CD4-positive, alpha-beta T cell treated with Interferon gamma for 1 hour (primary cell): ENCODE measurements at places on chromosomes 7 and 10.
A peak's percentile ranks its signal among the peaks of the same experiment; 100 is the strongest.

DNA sequence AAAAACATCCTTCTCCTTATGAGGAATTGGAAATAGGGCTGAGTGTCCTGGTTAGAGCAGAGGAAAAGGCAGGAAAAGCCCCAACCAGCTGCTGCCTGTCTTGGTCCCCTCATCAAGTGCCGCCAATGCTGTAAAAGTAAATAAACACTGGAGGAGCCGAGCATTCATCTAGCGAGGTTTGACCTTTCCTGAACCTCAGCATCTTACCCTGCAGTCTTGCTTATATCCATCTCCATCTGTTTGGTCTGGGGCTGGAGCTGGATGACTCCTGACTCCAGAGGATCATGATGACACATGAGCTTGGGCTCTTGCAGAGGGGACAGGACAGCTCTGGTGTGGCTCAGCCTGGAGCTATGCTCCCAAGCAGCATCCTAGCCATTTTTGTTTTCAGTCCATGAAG is 501.1 kb downstream of the TNS3 start:
- no peak for DNase-seq

DNA sequence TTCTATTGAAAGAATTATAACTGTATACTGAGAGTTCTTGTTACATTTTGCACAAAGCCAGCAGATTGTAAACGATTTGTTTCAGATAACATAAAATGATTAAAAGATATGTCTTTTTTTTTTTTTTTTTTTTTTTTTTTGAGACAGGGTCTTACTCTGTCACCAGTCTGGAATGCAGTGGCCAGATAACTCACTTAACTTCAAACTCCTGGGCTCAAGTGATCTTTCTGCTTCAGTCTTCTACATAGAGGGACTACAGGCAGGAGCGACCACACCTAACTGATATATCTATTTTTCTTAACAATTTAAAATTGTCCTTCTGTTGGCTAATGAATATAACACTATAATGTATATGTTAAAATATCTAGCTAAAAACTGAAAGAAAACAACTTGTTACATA is 317.3 kb upstream of the CACNA2D1 start:
- no peak for DNase-seq

GRCh38 chr7:120813546-120814252 is 44.2 kb downstream of the TSPAN12 start:
- DNase-seq, result no peak

DNA sequence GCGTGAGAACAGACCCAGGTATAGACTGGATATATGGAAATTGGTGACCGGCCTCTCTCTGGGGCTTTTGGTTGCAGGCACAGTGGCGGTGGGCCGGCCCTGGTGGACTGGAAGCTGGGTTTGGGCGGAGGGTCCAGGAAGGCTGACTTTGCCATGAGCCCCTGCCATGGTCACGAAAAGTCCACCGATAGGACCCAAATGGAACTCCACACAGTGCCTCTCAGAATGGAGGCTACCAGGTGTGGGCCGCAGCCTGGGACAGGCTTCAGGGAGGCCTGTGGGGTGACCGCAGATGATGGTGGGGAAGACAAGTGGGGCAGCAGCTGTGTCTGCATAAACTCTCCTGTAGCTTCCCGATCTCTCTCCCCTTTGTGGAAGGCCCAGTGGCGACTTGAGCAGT is 123.2 kb downstream of the DNAJB6 start:
- no peak for DNase-seq

DNA sequence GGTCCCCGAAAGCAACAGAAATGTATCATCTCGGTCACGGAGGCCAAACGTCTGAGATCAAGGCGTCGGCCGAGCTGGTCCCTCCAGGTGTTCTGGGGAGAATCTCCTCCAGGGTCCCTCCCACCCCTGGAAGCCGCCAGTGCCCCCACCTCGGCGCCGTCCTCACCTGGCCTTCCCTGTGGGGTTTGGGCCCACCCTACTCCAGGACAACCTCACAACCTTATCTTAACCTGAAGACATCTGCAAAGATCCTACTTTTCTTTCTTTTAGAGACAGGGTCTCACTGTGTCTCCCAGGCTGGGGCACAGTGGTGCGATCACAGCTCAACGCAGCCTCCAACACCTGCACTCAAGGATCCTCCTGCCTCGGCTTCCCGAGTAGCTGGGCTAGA is 33.4 kb downstream of the ADAP1 start:
- DNase-seq, result no peak

DNA sequence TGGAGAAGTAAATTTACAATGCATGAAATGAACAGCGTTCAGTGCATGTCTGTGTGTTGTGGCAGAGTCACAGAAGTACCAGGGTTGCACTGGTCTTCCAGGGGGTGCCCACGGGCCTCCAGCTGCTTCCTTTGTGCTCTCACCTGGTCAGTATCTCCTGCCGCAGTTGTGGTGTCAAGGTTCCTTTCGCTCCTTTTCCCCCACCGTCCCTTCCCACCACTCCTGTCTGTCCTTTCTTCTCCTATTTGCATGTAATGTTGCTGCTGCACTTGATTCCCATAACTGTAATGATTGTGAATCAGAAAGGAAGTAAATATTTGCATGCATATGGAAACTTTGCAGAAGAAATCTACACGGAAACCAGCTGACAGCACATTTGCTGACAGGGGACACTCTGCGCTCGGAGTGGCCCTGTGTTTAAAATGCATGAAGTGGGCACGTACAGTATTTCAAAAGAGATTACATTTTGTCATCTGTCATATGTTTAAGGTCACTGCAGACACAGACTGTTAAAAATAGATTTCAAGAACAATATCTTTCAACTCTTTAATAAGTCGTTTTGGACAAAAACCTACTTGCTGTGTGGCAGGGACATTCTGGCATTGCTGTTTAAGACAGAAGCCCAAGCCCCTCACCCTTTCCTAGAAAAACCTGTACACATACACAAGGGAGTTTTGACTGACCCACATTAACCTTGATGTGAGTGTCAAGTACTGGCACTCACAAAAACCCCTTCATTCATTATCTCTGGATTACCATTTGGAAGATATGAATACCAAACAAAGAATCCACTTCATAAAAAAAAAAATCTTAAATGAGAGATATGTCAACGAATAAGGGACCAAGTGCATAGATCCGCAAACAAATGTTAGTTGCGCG is 336.7 kb upstream of the KLF6 start:
- peak; percentile 52 for DNase-seq

GRCh38 chr7:41139789-41140188 is 563.1 kb downstream of the INHBA start:
- DNase-seq, result no peak

- no peak for DNase-seq
Observed at GRCh38 chr7:262251-262572, 27.8 kb upstream of the FOXL3 start.

- DNase-seq, result no peak
Observed at GRCh38 chr7:102434039-102434486, 688 bp downstream of the ORAI2 start.

- DNase-seq, result no peak
Observed at GRCh38 chr10:718143-718700, 28.8 kb upstream of the DIP2C start.

- DNase-seq, result no peak
Observed at GRCh38 chr10:108521827-108522492, 1357.5 kb upstream of the SORCS1 start.

- no peak for DNase-seq
Observed at GRCh38 chr10:124211921-124212320, 118.5 kb upstream of the CHST15 start.

- no peak for DNase-seq
Observed at GRCh38 chr7:116139007-116139406, 71.3 kb upstream of the TES start.

GRCh38 chr7:71517940-71518699 is 386.2 kb downstream of the GALNT17 start:
- DNase-seq, result no peak

GRCh38 chr10:3812141-3812540 is 27.1 kb upstream of the KLF6 start:
- no peak for DNase-seq

GRCh38 chr7:40288827-40289226 is 154.0 kb downstream of the SUGCT start:
- DNase-seq, result no peak

GRCh38 chr7:3453398-3453797 is 152.3 kb downstream of the SDK1 start:
- DNase-seq, result no peak

- no peak for DNase-seq
Observed at GRCh38 chr7:42461537-42461936, 224.5 kb upstream of the GLI3 start.

DNA sequence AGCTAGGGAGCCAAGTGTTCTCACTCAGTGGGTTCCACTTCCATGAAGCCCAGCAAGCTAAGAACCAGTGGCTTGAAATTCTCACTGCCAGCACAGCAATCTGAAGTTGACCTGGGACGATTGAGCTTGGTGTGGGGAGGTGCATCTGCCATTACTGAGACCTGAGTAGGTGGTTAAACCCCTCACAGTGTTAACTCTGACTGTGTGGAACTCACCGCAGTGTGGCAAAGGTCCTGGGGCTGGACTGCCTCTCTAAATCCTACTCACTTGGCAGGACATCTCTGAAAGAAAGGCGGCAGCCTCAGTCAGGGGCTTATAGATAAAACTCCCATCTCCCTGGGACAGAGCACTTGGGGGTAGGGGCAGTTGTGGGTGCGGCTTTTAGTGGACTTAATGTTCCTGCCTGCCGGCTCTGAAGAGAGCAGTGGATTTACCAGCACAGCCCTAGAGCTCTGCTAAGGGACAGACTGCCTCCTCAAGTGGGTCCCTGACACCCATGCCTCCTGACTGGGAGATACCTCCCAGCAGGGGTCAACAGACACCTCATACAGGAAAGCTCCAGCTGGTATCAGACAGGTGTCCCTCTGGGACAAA is 143.1 kb downstream of the PDE1C start:
- DNase-seq, result no peak

- DNase-seq, result no peak
Observed at GRCh38 chr10:34151481-34151880, 663.6 kb downstream of the PARD3 start.

GRCh38 chr7:148503900-148504487 is 86.6 kb upstream of the C7orf33 start:
- DNase-seq, result no peak
